K562 (cell line): ENCODE measurements at places on chromosomes 4 and X. TPM values are rescaled to one million over a fixed set of nuclear protein-coding genes. Genes with fewer than 3 reads are reported as not detected.

Gene CRLF2
- not detected in 2 replicates for total RNA-seq

Gene KLB
- total RNA-seq = 0.04 TPM in 1 of 2 replicates, not detected in the other

Gene SUPT20HL2
- total RNA-seq = not detected in 2 replicates

DNA sequence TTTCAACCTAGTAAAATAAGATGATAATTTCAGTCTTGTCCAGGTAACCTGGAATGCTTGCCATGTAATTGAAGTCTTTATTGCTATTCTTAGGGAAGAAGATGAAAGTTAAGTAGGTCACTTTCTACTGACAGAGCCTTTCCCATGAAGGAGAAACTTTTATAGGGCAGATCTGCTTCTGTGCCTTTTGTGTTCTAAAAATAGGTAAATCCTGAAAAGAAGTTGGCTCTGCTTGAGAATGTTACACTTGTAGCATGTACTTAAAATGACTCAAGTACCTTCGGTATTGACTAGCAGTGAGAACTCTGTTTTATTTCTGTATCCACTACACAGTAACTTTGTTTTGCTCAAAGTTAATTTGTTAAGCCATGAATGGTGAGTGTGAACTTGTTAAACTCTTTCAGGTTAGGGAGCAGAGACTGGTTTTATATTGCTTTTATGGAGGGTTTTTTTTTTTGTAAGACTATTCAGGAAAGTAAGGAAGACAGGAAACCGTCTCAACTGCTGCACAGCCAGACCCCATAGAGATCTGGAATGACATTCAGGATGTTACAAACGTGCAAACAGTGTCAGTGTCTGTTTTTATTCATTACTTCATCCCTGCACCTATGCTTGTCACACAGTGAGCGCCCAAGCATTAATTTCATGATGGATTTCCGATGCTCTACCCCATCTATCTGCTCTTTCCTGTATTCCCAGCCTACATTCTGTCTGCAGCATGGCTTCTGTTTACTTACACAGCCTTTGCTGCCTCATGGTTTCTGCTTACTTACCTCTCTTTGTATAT, 53.0 kb downstream of the SEPTIN11 start:
- no peak for DNase-seq

DNA sequence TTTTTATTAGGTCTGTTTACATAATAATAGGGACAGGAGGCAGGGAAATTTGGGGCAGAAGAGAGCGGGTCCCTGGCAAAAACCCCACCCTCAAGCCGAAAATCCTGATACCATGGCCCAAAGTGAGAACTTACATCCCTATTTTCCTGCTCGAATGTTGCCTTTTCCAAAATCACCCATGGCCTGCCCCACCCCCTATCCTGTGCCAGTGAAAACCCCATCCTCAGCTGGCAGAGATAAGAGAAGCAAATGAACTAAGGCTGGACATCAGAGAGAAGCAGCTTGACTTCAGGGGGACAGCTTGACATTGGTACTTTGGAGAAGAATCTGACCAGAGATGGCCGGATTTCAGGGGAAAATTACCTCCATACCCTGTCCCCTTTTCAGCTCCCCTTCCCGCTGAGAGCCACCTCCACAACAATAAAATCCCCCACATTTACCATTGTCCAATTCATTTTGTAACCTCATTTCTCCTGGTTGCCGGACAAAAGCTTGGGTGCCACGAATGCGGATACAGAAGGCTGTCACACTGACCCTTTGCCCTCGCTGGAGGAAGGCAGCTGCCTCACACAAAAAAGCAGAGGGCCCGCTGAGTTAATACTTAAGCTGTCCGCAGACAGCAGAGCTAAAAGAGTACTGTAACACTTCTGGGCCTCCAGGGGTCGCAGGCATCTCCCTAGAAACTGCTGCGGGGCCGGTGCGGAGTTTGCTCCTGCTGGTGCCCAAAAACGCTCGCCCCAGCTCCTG, 196.2 kb downstream of the SNCA start:
- no peak for DNase-seq

DNA sequence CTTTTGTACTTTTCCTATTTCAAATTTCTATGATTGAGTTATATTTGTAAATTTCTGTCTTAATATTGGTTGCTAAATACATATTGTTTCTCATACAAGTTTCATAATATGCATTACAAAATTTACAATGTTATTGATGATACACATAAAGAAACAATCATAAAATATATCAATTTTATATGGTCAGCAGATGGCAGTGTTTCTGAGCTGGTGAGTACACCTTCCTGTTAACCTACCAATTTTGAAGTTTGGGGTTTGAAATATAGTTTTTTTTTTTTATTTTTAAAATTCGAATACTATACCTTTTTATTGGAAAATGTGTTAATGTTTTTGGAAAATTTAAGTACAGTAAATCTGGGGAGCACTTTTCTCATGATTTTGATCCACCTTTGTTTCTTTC, 1953.1 kb upstream of the ADGRL3 start:
- no peak for DNase-seq

GRCh38 chrX:136067966-136068365, 79.4 kb upstream of the FHL1 start:
- DNase-seq = no peak

- DNase-seq = no peak
Observed at GRCh38 chrX:78527263-78527662, 131.9 kb downstream of the RTL3 start.

GRCh38 chr4:20591571-20591970, 108.7 kb upstream of the PACRGL start:
- no peak for DNase-seq

GRCh38 chr4:35520059-35520458, 724.3 kb downstream of the ARAP2 start:
- DNase-seq = no peak

DNA sequence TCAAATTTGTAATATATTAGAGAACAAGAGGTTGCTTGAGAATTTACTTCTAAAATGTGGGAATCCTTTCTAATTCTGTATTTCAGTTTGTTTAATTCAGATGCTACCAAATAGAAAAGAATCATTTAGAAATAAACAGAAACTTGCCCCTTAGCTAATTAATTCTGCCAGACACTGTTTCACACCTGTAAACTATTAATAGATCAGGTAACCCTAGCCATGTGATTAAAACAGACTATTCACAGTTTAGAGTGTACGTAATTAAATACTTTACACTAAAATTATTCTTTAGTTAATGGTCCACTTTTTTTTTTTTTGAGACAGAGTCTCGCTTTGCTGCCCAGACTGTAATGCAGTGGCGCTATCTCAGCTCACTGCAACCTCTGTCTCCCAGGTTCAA, 124.0 kb downstream of the PTPN13 start:
- no peak for DNase-seq

DNA sequence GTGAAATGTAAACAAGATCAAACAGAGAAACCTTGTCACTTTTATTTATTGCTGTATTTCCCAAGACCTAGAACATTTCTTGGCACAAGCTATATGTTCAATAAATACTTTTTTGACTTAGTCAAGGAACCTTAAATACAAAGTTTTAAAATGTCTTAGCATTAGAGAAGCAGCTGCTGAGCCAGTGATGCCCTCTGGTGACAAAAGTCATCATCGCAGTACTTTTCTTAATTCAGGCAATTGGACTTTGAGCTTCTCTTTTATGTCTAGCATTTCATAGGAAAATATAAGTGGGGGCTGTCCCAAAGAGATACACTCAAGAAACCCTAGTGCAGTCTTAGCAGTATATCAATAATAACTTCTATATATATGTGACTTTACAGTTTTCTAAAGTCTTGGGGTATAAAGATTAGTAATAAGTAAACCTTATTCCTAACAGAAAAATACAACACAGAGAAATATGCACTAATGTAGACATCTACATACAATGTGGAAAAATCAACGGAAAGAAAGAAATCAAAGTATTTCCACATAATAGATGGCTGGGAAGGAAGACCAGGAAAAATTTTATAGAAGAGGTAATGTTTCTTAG, 118.4 kb downstream of the DTHD1 start:
- DNase-seq = peak; percentile 7

- no peak for DNase-seq
Observed at GRCh38 chr4:85833302-85833701, 358.4 kb downstream of the ARHGAP24 start.

Gene HCFC1
- 121 and 133 TPM in 2 replicates for total RNA-seq

DNA sequence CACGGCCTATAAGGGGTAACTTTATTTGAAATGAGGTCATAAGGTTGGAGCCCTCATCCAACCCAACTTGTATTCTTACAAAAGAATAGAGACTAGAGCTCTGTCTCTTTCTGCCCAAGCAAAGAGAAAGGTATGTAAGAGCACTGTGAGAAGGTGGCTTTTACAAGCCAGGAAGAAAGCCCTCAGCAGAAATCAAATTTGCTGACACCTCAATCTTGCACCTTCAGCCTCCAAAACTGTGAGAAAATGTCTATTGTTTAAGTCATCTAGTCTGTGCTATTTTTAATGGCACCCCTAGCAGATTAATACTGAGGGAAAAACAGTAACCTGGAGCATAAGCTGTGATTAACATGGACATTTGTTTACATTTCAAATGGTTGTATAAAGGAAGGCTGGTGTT, 860.7 kb downstream of the PCDH7 start:
- DNase-seq = no peak

DNA sequence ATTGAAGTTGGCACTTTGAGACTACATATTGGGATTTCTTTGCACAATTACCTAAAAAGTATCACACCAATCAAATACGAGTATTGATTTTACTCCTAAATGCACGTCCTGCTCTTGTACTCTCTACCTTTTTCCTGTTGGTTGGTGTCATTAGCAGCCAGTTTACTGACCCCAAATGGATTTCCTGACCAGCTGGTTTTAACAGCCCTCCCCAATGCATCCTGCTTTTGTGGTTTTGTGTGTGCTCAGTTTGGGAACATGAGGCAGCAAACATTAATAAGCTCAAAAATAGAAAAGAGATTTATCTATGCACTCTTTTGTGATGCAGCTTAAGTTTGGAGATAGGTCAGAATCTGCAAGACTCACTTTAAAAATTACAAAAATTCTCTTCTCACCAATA, 230.3 kb downstream of the MAPK10 start:
- no peak for DNase-seq

DNA sequence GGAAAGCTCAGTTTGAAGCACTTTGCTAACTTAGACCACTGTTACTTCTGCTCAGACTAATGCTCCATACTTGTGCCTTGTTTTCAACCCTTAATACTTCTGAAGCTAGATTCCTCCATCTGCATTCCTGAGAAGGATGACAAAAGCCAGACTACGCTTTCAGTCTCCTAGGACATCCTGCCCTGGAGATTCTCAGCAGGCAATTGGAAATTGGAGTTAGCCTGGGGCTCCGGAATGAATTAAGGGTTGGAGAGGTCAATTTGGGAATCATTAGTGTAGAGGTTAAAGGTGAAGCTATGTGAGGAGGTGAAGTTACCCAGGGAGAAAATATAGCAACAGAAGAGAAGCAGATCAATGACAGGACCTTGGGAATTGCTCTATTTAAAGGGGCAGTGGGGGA, 215.9 kb upstream of the MBNL3 start:
- DNase-seq = no peak

Gene SHISA3
- total RNA-seq = not detected in 2 replicates

Gene RAB28
- 17.5 and 18.0 TPM in 2 replicates for total RNA-seq

GRCh38 chrX:68683580-68683979, 36.1 kb downstream of the STARD8 start:
- no peak for DNase-seq

- DNase-seq = peak; percentile 5
Observed at GRCh38 chrX:111585337-111585736, 73.9 kb downstream of the SERTM2 start.

- DNase-seq = no peak
Observed at GRCh38 chr4:2728806-2729532, 27.2 kb downstream of the TNIP2 start.

Gene NPY5R
- total RNA-seq = not detected in 2 replicates

GRCh38 chr4:180618396-180618795, 1624.8 kb upstream of the TENM3 start:
- DNase-seq = no peak

DNA sequence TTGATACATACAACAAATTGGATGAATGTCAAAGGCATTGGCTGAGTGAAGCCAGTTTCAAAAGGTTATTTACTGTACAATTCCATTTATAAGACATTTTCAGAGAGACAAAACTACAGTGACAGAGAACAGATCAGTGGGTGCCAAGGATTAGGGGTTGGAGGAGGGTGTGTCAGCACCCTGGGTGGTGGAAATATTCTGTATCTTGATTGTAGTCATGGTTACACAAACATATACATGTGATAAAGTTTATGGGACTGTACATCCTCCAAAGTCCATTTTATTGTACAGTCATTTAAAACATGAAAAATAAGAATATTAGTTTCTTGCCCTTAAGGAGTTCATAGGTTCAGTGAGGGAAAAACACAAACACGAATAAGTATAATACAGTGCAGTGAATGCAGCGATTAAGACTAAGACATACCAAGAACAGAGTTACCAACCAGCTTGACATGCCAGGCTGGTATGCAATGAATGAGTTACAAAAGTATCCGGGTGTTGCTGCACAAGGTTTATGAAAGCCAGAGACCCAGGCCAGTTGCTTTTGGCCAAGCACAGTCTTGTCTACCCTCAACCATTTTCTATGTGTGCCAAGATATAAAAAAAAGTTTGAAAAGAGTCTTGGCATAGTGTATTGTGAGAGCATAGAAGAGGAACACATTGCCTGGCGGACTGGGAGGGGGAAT, 123.6 kb downstream of the MSL3 start:
- DNase-seq = no peak

Gene NUP62CL
- total RNA-seq = 29.7 and 30.6 TPM in 2 replicates

Gene CYLC1
- not detected in 2 replicates for total RNA-seq

DNA sequence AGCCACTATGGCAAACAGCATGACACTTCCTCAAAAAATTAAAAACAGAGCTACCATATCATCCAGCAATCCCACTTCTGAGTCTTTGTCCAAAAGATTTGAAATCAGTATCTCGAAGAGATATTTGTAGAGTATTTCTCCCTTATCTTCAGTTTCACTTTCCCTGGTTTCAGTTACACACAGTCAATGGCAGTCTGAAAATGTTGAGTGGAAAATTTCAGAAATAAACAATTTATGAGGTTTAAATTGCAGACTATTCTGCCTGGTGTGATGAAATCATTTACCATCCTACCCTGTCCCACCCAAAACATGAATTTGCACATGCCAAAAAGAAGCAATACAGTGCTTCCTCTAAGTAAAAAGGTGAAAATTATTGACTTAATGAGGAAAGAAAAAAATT, 43.9 kb downstream of the NPY2R start:
- no peak for DNase-seq

DNA sequence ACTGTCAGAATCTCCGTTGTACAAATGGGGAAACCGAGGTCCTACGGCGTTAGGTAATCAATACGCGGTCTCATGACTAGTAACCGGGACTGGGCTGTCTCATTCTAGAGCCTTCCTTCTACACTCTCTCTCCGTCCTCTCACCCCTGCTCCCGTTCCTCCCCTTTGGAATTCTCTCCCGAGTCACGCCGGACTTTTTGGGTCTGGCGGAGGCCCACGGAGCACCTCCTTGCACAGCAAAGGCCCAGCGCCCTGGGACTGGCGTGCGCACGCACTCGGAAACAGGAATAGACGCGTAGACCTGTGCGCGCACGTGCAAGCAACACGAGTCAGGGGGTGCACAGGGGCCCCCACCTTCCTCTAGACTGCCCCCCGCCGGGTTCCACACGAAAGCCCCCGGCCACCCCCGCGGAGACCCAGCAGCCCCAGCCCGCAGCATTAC, 361 bp downstream of the QDPR start:
- peak; percentile 46 for DNase-seq

- DNase-seq = no peak
Observed at GRCh38 chrX:140712413-140713173, 3.0 kb downstream of the LINC00632 start.

Gene SEL1L3
- 21.3 and 25.4 TPM in 2 replicates for total RNA-seq

Gene SSX2B
- total RNA-seq = 3.3 TPM in 1 of 2 replicates, not detected in the other
